HepG2 (cell line): ENCODE measurements at places on chromosomes 7 and 10. TPM values are rescaled to one million over a fixed set of nuclear protein-coding genes. Genes with fewer than 3 reads are reported as not detected.
A peak's percentile ranks its signal among the peaks of the same experiment; 100 is the strongest.

DNA sequence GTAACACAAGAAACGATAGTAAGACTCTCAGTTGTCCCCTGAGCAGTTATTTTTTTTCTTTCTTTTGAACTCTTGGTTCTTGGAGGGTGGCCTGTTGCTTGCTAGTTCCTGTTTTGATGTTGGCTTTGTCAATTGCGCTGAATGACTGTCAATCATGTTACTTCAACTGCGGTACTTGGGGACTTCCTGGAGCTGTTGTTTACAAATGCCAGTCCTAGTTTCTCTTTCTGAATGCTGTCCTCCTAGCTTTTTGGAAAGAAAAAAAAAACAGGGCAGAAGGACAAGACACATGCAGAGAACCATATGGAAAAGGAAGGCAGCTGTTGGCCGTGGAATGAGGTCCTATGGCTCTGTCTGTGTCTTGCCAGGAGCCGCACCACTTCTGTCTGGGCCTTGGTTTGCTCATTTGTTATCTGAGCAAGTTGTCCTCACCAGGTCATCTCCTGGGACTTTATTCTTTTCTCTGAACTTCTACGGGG lies 7.0 kb upstream of the PDCD4 start:
- peak overlapping the region; percentile 54 for H3K4me3 ChIP-seq
- no peak for DNase-seq
- no peaks in the 10 kb centered on the region for H3K27me3 ChIP-seq
- H3K27ac ChIP-seq: no peak overlapping the region

GRCh38 chr7:10707519-10707918 lies 266.2 kb upstream of the PHF14 start:
- no peak for DNase-seq
- no peaks in the 10 kb centered on the region for H3K4me1 ChIP-seq
- no peak overlapping the region for H3K27ac ChIP-seq
- no peaks in the 10 kb centered on the region for H3K36me3 ChIP-seq
- no peak overlapping the region for H3K4me3 ChIP-seq
- H3K27me3 ChIP-seq: no peaks in the 10 kb centered on the region

- no peak overlapping the region for H3K27ac ChIP-seq
- no peak overlapping the region for H3K4me3 ChIP-seq
- H3K4me1 ChIP-seq: no peaks in the 10 kb centered on the region
- H3K27me3 ChIP-seq: peaks cover 3% of the 10 kb centered on the region; the same call in 1 of the 3 replicates
These were observed 128.3 kb downstream of the CCDC3 start for GRCh38 chr10:12873172-12873571.

DNA sequence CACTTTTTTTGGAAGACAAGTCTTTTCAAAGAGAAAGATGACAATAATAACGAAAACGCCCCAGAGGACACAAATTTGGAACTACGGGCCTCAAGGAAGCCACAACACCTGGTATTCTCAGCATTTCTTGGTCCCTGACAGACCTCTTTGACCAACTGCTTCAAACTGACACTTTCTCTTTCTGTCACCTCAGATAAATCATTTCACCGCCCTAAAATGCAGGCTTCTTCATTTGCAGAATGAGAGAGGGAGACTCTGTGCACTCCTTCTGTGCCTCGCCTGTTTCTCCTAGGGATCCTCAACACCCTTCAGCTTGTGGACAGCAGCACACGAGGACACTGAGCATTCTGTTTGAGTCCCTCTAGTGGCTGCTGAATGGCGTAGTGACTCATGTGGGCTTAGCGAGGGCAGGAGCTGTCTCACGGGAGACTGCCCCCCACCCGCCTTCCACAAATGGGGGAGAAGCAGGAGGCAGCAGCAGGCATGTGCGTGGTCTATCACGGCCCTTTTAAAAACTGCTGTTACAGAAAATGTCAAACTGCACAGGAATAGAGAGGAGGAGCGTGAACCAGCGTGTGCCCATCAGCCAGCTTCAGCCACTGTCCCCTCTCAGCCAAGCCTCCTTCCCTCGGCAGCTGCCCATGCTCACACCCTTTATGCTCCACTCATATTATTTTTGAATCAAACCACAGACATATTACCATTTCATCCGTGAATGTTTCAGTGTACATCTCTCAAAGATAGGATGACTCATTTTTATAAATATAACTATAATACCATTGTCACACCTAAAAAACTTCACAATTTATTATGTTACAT lies 41.4 kb downstream of the GSDME start:
- H3K27ac ChIP-seq: no peak overlapping the region
- H3K4me1 ChIP-seq: no peaks in the 10 kb centered on the region
- H3K36me3 ChIP-seq: peaks cover 4% of the 10 kb centered on the region
- no peaks in the 10 kb centered on the region for H3K27me3 ChIP-seq
- no peak overlapping the region for H3K4me3 ChIP-seq

- no peak overlapping the region for H3K27ac ChIP-seq
- no peak overlapping the region for H3K4me3 ChIP-seq
- H3K4me1 ChIP-seq: no peaks in the 10 kb centered on the region
- H3K27me3 ChIP-seq: peaks cover 31% of the 10 kb centered on the region
These were observed 231.9 kb upstream of the HABP2 start for GRCh38 chr10:113320987-113321386.

DNA sequence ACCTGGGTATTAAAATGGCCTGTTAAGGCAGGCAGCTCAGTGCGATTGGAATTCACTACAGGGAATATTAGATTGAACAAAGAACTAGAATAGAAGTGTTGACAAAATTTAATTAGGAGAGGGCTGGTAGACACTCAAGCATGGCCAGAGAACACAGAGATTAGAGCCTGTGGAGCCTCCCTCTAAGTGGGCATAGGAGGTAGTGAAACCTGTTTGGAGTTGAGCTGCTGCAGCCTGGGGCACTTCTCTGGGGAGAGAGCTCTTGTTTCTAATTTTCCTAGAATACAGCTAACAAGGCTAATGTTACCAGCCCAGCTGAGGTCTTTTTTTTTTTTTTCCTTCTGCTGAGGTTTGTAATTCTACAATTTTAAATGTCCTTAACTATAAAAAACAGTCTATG lies 46.4 kb downstream of the TMEM168 start:
- no peaks in the 10 kb centered on the region for H3K27me3 ChIP-seq
- H3K27ac ChIP-seq: no peak overlapping the region
- no peak overlapping the region for H3K4me3 ChIP-seq
- no peaks in the 10 kb centered on the region for H3K4me1 ChIP-seq

DNA sequence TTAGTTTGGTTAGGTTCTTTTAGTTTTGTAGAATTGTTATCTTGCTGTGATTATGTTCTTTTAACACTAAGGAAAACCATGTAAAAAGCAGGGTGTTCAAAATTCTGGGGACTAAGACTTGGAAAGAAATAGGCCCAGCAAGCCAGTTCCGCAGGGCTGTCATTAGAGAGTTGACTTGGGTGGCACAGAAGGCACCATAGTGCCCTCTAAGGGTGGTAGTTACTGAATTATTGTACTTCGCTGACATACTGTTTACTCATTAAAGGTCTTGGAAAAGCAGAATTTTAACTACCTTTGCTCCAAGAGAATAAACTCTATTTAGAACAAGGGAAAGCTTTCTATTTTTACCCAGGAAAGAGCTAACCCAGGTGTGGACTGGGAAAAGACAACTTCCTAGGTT lies 86.5 kb downstream of the OTUD1 start:
- peak; percentile 4 for DNase-seq
- H3K36me3 ChIP-seq: no peaks in the 10 kb centered on the region
- no peak overlapping the region for H3K4me3 ChIP-seq
- no peak overlapping the region for H3K27ac ChIP-seq
- no peaks in the 10 kb centered on the region; the same call in 2 of the 3 replicates for H3K27me3 ChIP-seq

DNA sequence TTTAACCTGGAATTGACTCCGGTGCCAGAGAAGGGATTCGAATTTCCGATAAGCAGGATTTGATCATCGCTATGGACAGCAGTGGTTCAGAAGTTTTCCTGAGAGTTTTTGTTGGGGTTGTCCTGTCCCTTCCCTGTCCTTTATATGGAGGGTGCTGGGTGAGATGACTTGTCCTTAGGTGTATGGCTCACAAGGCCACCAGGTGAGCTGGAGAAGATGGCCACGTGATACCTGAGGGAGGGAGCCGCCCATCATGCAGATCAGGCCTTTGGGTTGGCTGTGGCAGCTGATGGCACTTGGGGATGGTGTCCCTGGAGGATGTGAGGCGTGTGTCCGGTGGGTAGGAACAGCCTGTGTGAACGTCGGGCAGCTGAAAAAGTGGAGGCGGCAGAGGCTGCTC lies 187.7 kb downstream of the PTPN20 start:
- DNase-seq: no peak
- H3K4me1 ChIP-seq: no peaks in the 10 kb centered on the region
- no peak overlapping the region for H3K4me3 ChIP-seq
- H3K27me3 ChIP-seq: peaks cover 3% of the 10 kb centered on the region; the same call in 1 of the 2 replicates

- H3K27ac ChIP-seq: no peak overlapping the region
- no peaks in the 10 kb centered on the region for H3K27me3 ChIP-seq
- no peak for DNase-seq
- H3K4me3 ChIP-seq: no peak overlapping the region
- H3K4me1 ChIP-seq: peaks cover 6% of the 10 kb centered on the region; the same call in 1 of the 2 replicates
These were observed 283.6 kb downstream of the SUGCT start for GRCh38 chr7:40418448-40418847.

DNA sequence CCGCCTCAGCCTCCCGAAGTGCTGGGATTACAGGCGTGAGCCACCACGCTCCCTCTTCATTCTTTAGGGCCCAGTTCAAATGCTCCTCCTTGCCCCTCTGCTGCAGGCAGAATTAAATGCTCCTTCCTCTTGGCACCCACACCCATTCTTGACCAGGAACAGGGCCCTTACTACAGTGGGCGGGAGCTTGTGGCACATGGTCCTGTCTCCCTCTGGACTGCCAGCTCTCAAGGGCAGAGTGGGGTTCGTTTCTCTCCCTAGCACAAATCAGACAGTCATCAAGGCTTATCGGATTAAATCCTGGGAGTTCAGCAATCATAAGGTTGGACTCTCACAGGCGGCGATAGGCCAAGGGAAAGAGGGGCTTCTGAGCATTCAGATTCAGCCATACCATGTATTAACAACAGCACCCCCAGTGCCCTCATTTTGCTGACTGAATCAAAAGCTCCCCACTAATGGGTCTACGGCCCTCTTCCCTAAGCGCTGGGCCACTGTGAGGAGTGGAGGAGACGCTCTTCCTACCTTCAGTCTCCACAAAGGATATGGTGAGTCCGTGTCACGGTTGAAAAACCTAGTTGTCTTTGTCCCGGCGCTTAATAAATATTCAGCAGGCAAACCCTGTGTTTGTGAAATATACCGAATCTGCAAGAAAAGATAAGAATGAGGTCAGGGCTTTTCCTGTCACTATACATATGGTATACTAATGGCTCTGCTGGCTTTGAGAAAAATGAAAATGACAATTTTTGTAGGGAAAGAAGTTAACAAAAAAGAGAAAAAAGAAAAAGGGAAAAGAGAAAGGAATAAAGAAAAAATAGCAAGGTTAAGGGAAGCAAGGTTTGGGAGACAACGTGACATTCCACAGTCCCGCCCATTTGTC lies 107.4 kb downstream of the CLEC2L start:
- no peak overlapping the region for H3K4me3 ChIP-seq
- H3K36me3 ChIP-seq: peaks cover 79% of the 10 kb centered on the region

GRCh38 chr7:73832806-73833205 lies 2.0 kb downstream of the CLDN4 start:
- no peaks in the 10 kb centered on the region for H3K27me3 ChIP-seq
- H3K36me3 ChIP-seq: no peaks in the 10 kb centered on the region
- H3K27ac ChIP-seq: peak overlapping the region; percentile 42
- H3K4me3 ChIP-seq: peak overlapping the region; percentile 70; the same call in 1 of the 2 replicates
- H3K4me1 ChIP-seq: peaks cover 55% of the 10 kb centered on the region
- no peak for DNase-seq

DNA sequence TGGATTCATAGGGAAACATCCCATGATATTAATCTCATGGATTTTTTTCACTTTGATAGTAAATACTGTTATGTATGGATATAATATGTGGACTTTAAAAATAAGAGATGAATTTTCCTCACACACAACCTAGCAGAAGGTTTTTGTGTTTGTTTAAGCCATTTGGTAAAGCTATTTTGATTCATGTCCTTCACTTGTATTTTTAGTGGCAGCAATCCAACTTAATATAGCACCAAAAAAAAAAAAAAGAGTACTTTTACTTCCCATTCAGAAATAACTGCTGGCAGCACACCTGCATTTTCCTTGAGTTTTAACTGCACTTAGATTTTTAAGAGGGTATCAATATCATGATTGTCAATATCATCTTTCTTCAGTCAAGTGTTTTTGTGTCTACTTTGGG lies 60.0 kb downstream of the MCMBP start:
- no peaks in the 10 kb centered on the region for H3K27me3 ChIP-seq
- no peak overlapping the region for H3K27ac ChIP-seq
- no peak for DNase-seq
- peaks cover 5% of the 10 kb centered on the region for H3K36me3 ChIP-seq
- no peaks in the 10 kb centered on the region for H3K4me1 ChIP-seq
- H3K4me3 ChIP-seq: no peak overlapping the region

DNA sequence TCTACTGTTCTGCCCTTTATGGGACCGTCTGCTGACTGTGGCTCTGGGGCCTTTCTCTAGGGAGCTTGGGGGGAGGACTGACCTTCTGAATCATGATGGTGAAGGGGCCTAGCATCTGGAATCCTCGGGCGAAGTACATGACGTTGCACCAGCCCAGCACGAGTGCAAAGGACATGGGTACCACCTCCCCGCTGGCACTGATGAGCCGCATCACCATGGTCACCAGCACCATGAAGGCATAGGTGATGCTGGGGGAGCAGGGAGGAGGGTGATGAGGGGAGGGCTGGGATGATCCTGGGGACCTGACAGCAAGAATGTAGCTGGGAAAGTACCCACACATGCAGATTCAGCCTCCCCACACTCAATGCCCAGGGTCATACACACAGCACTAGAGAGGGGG lies 11.1 kb downstream of the TRPV6 start:
- DNase-seq: no peak
- H3K4me1 ChIP-seq: no peaks in the 10 kb centered on the region
- peaks cover 7% of the 10 kb centered on the region; the same call in 2 of the 3 replicates for H3K27me3 ChIP-seq

DNA sequence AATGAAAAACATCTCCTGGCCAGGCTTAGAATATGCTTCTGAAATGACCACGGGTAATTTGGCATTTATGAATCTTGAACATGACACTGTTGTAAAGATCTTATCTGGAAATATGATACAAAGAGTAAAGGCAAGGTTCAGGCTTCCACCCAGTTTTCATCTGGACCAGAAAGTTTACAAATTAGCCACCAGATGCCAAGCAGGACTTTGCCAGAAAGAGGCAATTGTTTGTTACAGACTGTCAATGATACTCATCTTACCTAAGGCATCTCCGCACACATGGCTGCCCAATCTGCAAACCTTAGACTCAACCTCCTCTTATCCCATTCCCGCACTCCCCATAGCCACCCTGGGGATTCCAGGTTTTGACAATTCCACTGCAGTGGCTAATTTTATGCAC lies 795.3 kb downstream of the TYW1 start:
- no peak overlapping the region for H3K4me3 ChIP-seq
- 0 out of 3 replicates have a peak, but pooled peaks cover 5% of the 10 kb centered on the region for H3K27me3 ChIP-seq
- H3K27ac ChIP-seq: no peak overlapping the region
- no peaks in the 10 kb centered on the region for H3K4me1 ChIP-seq

The CPA4 gene
- total RNA-seq: 0.17 and 0.22 TPM in 2 replicates

The PTPN20 gene
- total RNA-seq: not detected in 2 replicates

The NPS gene
- total RNA-seq: not detected in 2 replicates

The CDC14C gene
- 0.09 TPM in 1 of 2 replicates, not detected in the other for total RNA-seq

The PRTFDC1 gene
- not detected in 2 replicates for total RNA-seq

The FXYD4 gene
- total RNA-seq: not detected in 2 replicates

The NCF1 gene
- not detected in 2 replicates for total RNA-seq

The NAT16 gene
- total RNA-seq: not detected in 2 replicates
